ENCODE measurements at places on chromosomes 6 and 20.

DNA sequence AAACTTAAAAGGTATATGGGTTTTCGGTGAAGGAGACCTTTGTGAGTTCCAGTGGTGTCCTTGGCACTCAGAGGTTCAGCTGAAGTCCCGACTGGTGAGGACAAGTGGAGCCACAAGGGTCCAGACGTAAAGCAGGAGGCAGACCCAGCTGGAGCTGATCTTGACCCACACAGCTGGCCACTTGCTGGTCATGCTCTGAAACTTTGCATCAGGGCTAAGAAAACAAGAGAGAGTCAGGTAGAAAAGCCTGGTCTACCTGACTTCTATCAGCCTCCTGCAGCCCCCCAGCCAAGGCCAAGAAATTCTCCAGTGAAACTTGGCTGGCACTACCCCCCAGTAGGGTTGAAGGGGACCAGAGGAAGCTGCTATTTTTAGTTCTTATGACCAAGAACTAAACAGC lies 21.6 kb downstream of the SERINC3 start:
- DNase-seq, result no peak

- no peak for DNase-seq
These were observed 14.6 kb downstream of the DEF6 start for GRCh38 chr6:35312076-35312800.

GRCh38 chr6:79446006-79446405 lies 91.2 kb downstream of the LCA5 start:
- no peak for DNase-seq

DNA sequence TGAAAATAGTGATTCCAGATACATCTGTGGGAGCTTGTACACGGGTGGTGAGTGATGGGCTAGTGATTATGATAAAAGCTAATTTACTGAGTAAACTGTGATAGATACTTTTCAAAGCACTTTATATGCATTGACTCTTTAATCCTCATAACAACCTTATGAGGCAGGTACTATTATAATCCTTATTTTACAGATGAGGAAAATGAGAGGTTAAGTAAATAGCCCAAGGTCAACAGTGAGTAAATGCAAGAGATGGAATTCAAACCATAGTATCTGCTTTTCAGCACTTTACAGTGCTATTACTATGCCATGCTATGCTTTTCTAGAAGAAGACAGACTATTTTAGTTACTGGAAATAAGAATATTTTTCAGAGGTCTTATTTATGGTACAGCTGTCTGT lies 320.9 kb upstream of the CITED2 start:
- no peak for DNase-seq

- no peak for DNase-seq
These were observed 21.4 kb upstream of the TRAM2 start for GRCh38 chr6:52598123-52598823.

DNA sequence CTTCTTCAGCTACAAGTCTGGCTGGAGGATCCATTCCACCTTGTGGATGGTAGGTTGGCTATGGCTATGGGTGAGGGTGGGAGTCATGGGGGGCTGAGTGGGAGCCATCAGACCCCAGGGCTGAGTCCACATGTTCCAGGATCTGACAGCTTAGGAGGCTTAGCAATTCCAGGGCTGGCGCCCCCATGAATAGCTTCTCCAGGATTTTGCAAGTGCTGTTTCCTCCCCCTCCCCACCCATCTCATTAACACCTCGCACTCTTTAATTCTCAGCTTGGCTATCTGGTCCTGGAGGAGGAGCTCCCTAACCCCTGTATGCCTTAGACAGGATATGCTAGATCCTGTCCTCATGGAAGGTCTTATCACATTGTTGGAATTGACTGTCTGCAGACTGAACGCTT lies 39.0 kb upstream of the ANGPT4 start:
- no peak for DNase-seq

DNA sequence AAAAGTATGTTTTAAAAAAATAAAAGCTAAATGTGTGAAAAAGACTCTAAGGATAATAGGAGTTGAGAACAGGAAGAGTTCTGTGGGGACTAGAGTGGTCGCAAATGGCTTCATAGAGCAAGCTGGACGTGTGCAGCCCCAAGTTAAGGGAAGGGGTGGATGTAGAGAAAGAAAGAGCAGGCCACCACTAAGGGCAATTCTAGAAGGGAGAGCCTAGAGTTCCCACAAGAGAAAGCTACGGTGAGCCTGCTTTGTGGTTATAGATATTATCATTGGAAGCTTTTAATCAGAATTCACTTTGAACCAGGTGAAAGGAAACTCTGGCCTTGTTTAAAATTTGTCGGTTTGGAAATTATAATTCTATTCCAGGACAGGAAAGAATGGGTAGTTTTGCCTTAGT lies 101.6 kb downstream of the HIVEP2 start:
- no peak for DNase-seq

DNA sequence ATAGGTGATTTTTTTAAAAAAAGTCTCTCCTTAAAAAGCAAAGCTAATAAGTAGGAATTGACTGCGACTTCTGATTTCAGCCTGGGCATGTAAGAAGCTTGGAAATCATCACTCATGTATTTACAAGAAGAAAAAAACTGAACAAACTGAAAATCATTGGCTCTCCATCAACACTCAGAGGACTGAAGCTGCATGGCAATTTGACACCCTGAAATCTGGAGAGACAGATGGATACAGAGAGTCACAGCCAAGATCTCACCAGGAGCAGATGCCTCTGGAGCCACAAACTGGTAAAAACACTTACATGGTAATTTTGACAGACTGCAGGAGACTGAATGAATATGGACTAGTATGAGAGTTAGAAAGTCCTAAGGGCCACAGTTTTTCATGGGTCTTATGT lies 191.2 kb upstream of the TCF21 start:
- DNase-seq, result no peak

GRCh38 chr6:94049001-94049400 lies 629.6 kb upstream of the EPHA7 start:
- no peak for DNase-seq

- no peak for DNase-seq
These were observed 18.2 kb upstream of the FRMD1 start for GRCh38 chr6:168097221-168097620.

DNA sequence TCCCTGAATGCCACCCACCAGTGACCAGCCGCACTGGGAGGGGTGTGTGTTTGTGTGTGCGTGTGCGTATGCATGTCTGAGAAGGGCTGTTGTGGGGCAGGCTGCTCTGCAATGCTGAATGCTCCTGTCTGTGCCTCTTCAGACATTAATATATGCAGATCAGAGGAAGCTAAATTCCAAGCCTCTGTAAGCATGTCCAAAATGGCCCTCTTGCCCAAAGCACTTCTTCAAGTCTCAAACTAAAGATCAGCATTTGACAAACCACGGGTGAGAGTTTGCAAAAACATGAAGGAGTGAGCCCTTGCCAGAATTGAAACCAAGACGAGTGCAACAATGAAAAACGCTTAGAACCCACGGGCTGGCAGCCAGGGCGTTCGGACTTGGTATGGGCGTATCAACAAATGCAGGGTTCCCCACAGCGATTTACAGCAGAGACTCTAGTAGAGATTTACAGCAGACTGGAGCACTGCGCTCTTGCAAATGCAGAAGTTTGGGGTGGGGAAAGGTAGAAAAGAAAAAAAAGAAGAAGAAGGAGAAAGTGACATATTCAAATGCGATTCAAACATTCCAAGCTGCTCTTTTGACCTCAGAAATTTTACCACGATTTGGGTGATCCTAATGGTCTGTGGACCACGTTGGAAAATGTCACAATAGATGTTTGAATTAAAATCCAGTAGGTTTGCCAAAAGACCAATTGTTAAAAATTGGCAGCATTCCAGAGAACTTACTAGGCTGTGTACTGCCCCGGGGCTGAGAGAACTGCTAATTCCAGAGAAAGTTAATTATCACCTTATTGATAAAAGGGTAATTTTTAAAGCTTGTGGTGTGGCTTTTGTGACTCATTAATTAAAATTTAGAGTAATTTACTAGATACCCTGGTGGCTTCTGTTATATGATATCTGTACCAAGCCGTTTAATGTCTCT lies 3.5 kb downstream of the SCML4 start:
- DNase-seq, result no peak

DNA sequence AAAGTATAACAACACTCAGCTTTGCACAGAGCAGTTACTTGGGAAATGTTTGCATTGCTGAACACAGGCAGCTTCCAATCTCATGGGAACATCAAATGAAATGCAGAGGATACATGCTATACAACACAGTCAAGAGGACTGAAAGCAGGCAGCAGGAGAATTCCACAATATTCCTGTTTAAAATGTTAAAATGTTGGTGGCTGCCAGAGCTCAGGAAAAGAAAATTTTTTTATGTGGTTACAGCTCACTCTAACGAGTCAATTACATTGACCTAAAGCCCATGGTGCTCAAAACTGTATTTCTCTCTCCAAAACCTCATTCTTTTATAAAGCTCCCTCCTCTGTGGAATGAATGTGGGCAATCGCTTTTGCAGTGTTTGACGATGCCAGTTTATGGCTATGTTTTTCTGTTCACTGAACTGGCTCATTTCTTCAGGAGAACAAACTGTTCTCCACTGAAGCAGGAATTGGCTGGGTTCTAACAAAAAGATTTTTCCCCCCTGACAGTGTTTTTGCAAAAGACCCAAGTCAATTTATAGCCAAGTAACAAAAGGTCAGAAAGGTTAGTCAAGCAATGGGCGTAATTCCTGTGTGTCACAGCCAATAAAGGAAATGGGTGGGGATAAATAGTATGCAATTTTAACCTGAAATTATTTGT lies 69.0 kb downstream of the ZHX3 start:
- no peak for DNase-seq
